GM23248 (cell line): ENCODE measurements at places on chromosomes 12 and 14. TPM values are rescaled to one million over a fixed set of nuclear protein-coding genes. Genes with fewer than 3 reads are reported as not detected.
A peak's percentile ranks its signal among the peaks of the same experiment; 100 is the strongest.

CLEC1B gene
- polyA plus RNA-seq: not detected in 2 replicates

METTL25 gene
- 5.6 and 7.2 TPM in 2 replicates for polyA plus RNA-seq

BRAP gene
- polyA plus RNA-seq: 17.0 and 18.7 TPM in 2 replicates

NTF3 gene
- 6.0 and 6.2 TPM in 2 replicates for polyA plus RNA-seq

ESRRB gene
- not detected in 2 replicates for polyA plus RNA-seq

NELL2 gene
- not detected in 2 replicates for polyA plus RNA-seq

SLC48A1 gene
- polyA plus RNA-seq: 19.1 and 21.8 TPM in 2 replicates

CLEC9A gene
- polyA plus RNA-seq: not detected in 2 replicates

AMDHD1 gene
- polyA plus RNA-seq: 0.22 and 0.38 TPM in 2 replicates

DCP1B gene
- polyA plus RNA-seq: 14.3 and 18.1 TPM in 2 replicates

- no peak for DNase-seq
Observed at GRCh38 chr12:70847871-70848270, 72.7 kb downstream of the PTPRR start.

DNA sequence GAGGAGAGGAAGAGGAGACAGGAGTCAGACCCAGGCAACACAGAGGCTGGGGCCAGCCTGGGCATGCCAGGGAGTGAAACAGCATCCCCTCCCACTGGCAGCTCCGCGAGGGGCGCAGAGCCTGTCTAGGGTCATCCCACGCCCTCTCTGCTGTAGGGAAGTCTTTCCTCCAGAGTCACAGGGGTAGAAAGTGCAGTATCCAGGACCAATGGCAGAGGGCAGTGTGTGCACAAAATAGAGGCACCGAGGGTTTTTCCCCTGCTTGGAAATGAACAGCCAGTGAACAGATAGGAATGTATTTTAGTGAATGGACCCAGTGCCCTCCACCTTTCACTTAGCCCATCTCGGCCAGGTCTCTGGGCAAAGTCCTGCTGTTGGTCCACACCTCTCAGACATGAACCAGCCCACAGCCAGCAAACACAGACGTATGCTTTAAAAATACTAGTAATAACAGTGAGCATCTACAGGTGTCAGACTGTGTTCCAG, 9.4 kb upstream of the KRT74 start:
- DNase-seq: peak; percentile 81

DNA sequence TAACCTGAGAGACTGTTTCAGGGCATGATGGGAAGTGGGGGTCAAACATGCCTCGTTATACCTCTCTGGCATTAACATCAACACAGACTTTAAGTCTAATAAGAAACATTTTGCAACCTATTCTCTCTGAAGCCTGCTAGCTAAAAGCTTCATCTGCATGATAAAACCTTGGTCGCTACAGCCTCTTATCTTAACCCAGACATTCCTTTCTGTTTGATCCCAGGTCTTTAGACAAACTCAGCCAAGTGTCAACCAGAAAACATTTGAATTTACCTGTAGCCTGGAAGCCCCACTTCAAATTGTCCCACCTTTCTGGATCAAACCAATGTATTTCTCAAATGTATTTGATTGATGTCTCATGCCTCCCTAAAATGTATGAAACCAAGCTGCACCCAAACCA, 9.1 kb downstream of the PPP2R3C start:
- DNase-seq: no peak

GRCh38 chr14:20343862-20344220, 406 bp downstream of the PARP2 start:
- peak; percentile 73 for DNase-seq

- DNase-seq: no peak
Observed at GRCh38 chr12:120689397-120690082, 2.6 kb downstream of the MLEC start.

DNA sequence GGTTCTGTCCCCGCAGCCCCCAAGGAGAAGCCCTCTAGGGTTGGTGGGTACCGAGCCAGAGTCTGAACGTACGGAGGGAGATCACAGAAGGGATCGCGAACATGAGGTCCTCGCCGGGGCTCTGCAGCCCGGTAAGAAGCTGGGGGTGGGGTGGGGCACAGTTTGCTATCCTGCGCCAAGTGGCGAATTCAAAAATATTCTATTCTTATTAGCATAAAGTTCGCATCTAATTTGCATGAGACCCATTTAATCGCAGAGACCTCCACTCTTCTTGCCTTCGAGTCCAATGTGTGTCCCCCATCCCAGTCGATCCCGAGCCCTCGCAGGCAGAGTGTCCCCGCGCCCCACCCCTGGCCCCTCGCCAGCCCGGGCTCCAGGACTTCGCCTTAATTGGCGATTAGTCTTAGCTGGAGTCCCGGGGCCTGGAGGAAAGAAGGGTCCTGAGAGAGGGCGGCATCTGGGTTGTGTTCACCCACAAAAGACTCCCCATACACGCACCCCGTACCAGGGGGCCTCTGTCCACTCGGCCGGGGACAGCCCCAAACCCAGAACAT, 604 bp upstream of the ARHGEF25 start:
- peak; percentile 45 for DNase-seq

GRCh38 chr12:81330480-81330879, 252.6 kb downstream of the ACSS3 start:
- DNase-seq: no peak

- no peak for DNase-seq
Observed at GRCh38 chr12:101963697-101964096, 86.3 kb downstream of the DRAM1 start.

DNA sequence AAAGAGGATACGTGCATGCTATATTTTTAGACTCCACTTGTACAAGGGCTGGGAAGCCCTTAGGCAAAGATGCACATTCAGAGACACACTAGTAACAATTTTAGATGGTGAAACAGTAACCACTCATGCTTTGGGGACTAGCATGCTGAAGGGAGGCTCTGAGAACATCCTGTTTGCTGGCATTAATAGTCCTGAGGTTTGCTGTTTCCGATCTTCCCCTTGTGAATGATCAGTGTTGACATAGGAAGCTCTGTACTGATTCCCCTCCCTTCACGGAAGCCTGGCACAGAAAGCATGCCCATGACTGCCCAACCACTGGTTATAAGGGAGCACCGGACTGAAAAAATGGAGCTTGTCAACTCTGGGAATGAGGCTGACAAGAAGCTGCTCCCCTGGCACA, 164.6 kb downstream of the GCH1 start:
- DNase-seq: no peak

DNA sequence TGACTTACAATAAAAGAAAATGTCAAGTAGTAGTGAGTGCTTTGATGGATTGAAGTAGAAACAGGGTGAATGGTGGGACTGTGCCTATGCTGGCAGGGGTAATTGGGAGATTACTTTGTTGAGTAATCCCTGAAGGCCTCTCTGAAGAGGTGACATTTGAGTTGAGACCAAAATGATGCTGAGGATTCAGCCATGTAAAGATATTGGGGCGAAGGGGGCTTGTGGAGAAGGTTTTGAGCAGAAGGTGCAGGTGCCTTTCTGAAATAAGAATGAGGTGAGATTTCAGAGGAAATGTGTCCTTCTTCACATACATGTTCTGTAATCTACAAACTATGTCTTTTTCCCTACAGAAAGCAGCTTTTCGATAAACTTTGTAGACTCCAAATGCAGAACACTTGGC, 8.0 kb downstream of the GNG2 start:
- DNase-seq: no peak

GRCh38 chr12:92272061-92272964, 126.7 kb upstream of the BTG1 start:
- DNase-seq: no peak
